ENCODE measurements at places on chromosomes 7 and 10.

DNA sequence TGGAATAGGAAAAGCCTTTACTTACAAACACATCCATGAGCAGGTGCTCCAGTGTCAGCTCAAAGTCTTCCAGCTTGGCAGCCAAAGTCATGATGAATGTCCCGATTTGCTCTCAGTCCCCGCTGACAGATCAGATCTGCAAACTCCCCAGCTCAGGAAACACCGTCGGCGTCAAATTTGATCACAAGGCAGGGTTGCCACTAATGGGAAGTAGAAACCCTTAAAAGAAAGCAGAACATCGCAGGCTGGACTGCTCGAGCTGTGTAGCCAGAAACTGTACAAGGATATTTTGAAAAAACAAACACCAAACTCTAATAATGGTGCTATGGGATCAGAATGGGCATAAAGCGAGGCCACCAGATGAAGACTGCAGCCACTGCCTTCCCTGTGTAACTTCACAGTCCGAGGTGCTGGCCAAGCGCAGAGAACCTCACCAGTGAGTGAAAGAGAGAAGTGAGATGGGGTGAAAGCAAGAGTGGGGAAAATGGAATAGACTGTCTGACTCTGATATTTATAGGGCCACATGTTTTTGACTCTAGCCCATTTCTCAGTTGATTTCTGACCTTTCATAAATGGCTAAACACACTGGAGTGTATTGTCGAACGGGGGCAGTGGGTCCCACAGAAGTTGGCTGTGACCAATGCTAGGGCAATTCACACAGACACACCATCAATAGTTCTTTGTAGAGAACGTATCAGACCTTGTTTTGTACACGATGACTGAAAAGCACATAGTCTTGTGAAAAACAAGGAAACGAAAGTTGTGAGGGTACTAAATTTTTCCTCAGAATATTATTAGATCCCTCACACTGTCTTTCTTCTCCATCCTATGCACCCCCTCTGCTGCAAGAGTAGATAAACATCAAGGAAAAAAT lies 306.2 kb downstream of the FRMD4A start:
- no peak for DNase-seq

DNA sequence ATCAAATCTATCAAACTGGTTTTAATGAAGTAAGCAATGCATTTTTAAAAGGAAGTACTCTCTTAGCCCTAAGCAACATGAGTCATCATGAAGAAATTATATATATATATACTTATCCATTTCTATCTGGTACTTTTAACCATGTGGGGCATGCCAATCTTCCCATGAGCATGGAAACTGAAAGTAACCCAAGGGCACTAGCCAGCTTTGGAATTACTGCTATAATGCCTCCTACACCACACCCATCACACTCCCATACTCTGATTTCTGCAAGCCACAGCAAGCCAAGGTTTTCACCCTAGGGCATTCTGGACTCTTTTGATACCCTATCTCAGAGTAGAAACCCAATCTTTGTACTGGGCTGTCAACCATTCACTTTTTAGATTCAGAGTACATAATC lies 204.6 kb downstream of the IMMP2L start:
- no peak for DNase-seq

GRCh38 chr10:11404901-11405300 lies 206.5 kb downstream of the USP6NL start:
- DNase-seq = no peak

GRCh38 chr7:6273917-6274630 lies 1.6 kb upstream of the CYTH3 start:
- DNase-seq = no peak

DNA sequence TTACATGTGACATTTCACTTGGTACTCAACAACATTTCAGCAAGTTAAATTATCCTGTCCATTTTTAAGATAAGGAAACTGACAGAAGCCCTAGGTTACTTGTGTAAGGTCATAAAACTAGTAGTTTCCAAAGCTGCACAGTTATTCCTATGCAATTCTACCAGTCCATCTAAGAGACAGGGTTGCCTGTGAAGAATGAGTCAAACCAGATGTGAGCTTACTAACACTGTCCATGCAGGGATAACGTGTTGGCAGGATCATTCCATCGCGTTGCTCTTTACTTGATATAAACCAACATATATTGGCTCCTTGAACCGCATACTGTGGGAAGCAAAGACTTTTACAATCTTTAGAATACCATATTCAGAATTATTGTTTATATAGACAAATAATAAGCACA lies 280.9 kb upstream of the HGF start:
- no peak for DNase-seq

- no peak for DNase-seq
Measured at GRCh38 chr10:61812052-61812721, 89.3 kb upstream of the ARID5B start.

DNA sequence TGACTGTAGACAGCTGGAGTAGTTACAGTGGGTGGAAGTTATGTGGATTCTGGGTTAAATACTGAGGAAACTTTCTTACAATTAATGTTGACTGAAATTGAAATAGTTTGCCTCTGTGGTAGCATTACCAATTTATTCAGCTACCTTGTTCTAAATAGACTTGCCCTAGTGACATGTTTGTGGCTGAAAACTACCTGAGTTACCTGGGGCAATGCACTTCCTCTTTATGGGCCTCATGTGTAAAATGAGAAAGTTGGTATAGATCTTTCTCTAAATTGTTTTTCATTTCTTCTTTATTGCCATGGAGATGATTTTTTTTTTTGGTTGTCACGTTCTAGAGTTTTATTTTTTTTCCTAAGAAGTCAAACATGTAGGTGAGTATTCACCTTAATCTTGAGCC lies 252.7 kb upstream of the CDC14C start:
- no peak for DNase-seq

DNA sequence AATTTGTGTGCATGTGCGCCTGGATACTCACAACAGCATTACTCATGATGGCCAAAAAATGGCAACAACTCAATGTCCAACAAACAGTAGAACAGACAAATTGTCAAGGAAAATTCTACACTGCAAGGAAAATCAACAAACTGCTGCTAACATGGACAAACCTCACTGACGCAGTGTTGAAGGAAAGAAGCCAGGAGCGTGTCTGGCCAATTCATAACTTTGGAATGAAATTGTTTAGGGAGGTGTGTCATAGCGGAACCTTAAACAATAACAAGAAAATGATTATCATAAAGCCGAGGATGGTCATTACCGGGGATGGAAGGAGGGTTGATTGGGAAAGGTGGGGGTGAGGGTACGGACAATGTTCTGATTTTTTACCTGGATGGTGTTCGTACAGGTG lies 29.1 kb downstream of the ALOX5 start:
- DNase-seq = no peak
